IMR-90 (cell line): ENCODE measurements at places on chromosomes 11 and 22. TPM values are rescaled to one million over a fixed set of nuclear protein-coding genes. Genes with fewer than 3 reads are reported as not detected.

EMID1 gene
- total RNA-seq: 0.28 and 0.54 TPM in 2 replicates

OTOG gene
- total RNA-seq: not detected in 2 replicates

C11orf87 gene
- under 0.01 TPM in 2 replicates for total RNA-seq

DNHD1 gene
- total RNA-seq: 1.4 and 1.8 TPM in 2 replicates

HEPHL1 gene
- under 0.01 TPM in 1 of 2 replicates, not detected in the other for total RNA-seq
